Right renal cortex interstitium (tissue), 3 donors: ENCODE measurements at places on chromosomes 3 and 15.

DNA sequence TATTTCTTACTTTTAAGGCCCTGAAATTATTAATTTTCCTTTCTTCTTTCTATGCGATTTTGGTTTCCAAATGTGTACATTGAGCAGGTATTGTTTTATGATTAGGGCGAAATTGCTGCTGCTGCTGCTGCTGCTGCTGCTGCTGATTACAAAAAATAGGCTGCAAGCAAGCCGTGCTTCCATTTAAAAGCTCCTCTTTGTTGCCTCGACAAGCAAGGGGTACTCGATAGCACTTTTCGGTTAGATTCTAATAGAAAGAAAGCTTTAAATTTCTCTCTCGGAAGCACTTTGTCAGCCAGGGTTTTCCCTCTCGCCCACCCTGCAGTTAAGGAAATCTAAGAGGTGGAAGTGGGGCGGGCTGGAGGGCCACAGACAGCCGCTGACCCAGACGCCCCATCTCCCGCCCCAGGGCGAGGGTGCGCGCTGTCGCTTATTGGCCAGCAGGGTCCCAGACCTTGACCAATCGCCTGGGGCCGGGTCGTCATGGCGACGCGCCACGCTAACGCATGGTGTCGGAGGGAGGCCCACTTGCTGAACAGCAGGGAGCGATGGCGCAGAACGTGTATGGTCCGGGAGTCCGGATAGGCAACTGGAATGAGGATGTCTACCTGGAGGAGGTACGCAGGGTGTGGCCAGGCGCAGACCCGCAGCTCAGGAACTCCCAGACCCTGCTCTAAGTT, at the start of gene CFAP161:
Gene CFAP161, plus strand, starts transcription at position 489 of the 680 bp plus-strand sequence. Its CDS starts 60 bp downstream, at position 549.
- DNase-seq, result peak; percentile 56

DNA sequence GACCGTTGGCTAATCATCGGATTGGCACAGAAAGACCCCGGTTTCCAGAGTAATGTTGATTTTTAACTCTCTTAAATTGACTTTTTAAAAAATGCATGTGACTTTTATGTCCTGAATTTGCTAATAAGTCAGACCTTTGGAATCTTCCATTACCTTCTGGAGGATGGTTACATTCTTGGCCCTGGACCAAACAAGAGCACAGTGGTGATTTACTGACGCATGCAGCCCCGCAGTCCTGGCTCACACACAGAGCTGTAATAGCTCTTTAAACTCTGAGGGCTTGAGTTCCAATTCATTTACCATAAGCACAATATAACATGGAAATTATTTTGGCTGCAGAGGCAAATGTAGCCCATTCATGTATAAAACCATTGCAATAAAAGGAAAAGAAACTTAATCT, 25.1 kb downstream of the SOX14 start:
- DNase-seq, result no peak

DNA sequence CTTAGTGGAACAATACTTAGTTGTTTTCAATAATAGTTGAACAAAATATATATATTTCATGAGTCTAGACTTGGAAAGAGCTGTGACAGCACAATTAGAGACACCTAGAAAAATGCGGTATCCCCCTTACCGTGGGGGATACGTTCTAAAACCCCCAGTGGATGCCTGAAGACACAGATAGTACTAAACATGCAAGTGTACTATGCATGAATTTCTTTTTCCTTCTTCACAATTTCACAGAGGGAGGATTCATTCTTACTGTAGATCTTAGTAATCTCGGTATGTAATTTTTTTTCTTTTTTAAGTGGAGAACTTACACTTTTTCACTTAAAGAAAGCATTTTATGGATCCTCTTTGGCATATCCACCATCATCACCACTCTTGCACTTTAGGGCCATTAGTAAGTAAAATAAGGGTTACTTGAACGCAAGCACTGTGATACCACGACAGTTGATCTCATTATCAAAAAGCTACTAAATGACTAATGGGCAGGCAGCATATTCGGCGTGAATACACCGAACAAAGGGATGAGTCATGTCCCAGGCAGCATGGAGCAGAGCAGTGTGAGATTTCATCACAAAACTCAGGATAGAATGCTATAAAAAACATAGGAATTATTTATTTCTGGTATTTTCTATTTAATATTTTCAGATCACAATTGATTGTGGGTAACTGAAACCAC, 72.3 kb upstream of the ZNF280D start:
- no peak for DNase-seq

GRCh38 chr15:34808016-34808415, 12.7 kb upstream of the ACTC1 start:
- no peak for DNase-seq

GRCh38 chr3:123834631-123835030, 49.5 kb downstream of the MYLK start:
- no peak for DNase-seq

DNA sequence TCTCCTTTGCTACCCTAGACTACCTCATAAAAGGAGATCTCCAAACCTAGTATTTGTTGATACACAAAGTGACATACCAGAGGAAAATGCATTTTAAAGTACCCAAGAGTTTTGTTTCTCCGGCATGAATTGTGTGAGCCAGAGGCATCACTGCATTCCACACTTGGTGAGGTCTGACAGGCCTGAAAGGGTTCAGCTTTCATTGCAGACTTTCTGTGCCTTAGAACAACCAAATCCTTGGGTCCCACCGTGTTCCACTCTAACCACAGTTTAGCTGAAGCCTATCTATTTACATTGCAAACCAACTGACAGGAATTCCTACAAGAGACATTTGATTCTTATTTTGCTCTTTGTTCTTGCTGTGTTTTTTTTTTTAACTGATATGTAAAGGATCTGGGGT, 21.0 kb upstream of the EID1 start:
- DNase-seq, result no peak

DNA sequence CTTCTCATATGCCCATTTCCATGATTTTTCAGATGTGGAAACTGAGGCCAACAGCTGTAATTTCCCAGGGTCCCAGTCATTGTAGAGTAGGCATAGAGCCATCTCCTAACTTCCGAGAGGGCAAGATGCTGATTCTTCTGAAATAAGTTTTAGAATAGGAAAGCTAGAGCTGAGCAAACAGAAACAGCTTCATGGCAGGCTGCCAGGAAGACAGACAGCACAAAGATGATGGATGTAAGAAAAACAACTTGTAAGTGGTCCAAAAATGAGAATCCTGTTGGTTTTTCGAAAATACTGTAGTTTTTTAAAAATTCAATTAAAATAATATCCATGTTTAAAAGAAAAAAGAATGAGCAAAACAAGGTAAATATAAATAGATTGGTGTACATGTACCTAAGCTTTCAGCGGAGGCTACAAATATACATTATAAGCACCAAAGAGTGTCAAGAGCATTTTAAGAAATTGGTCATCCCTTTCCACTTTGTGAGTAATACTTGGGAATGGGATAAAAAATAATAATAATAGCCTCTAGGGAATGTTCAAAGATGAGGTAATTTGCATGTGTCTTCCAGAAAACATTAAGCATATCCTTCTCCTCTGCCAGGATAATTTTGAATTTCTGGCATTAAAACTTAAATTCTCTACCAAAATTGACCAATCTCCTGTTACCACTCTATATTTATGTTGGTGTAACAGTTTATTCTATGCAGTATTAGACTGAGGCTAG, 406.6 kb downstream of the MECOM start:
- no peak for DNase-seq
